ENCODE measurements at places on chromosomes 2 and 18. TPM values are rescaled to one million over a fixed set of nuclear protein-coding genes. Genes with fewer than 3 reads are reported as not detected.
A peak's percentile ranks its signal among the peaks of the same experiment; 100 is the strongest.

Gene TMEM37
- total RNA-seq, result not detected

Gene NT5DC4
- not detected for total RNA-seq

Gene RTN4
- 823 TPM for total RNA-seq

Gene STK11IP
- 19.5 TPM for total RNA-seq

Gene TCF23
- not detected for total RNA-seq

Gene KLHL30
- total RNA-seq, result not detected

Gene CYTIP
- not detected for total RNA-seq

Gene CRYGD
- total RNA-seq, result not detected

Gene MAPK4
- total RNA-seq, result not detected

Gene ERMN
- total RNA-seq, result not detected

Gene EFR3B
- total RNA-seq, result 0.27 TPM

Gene FSIP2
- under 0.01 TPM for total RNA-seq

Gene PSMA8
- not detected for total RNA-seq

Gene CPLX4
- total RNA-seq, result not detected

DNA sequence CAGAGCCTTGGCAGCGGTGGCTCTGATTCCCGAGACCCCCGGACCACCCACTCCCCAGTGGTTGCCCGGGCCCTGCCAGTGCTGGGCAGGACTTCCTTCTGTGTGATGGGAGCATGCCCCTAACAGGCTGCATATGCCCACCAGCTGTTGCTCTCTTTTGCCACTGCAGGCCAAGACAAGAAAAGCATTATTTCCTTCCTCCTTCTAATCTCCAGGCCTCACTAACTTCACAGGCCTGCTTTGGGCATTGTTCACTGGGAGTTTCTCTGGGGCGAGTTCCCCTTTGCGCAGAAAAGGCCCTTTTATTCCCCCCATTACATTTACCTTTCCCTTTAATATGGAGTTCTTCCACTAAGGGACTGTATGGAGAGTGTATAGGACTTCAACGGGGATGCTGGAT lies 249.1 kb upstream of the SIX2 start:
- no peak for DNase-seq

- DNase-seq, result no peak
Observed at GRCh38 chr2:144466637-144467036, 53.3 kb downstream of the ZEB2 start.

DNA sequence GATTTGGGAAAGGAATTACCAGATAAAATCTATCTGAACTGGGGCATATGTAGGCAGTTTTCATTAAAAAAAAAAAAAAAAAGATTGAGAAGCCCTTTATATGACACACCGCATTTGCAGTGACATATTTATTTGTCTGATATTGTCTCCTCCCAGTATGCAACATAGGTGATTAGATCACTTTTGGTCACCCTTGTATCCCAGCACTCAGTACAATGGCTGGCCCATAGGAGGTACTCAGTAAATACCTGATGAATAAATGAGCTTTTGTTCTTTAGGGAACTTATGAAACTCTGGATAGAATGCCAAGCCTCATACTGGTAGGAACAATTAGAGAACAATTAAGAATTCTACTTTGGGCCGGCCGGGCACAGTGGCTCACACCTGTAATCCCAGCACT lies 22.8 kb upstream of the E2F6 start:
- no peak for DNase-seq

DNA sequence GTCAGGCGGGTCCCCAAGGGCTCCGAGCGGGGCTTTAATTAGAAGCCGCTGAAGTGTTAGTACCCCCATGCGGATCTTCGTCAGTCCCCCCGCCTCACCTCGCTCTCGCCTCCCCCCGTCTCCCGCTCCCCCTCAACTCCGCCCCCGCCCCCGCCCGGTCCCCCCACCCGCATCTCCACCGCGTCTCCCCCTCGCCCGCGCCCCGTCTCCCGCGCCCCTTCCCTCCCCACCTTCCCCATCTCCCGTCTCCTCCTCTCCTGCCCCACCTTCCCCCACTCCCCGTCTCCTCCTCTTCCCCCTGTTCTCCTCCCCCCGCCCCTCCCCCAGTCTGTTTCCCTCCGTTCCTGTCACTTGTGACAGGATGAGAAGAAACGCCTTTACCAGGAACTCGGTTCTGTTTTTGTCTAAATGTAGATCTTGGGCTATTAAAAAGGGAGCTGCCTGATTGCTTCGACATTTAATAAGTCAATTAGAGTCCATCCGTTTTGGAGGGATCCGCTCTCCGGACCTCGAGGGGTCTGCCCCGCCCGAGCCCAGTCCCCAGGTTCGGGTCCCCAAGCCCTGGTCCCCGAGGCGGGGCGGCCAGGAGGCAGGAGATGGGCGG lies 969 bp upstream of the ALKAL2 start:
- no peak for DNase-seq

DNA sequence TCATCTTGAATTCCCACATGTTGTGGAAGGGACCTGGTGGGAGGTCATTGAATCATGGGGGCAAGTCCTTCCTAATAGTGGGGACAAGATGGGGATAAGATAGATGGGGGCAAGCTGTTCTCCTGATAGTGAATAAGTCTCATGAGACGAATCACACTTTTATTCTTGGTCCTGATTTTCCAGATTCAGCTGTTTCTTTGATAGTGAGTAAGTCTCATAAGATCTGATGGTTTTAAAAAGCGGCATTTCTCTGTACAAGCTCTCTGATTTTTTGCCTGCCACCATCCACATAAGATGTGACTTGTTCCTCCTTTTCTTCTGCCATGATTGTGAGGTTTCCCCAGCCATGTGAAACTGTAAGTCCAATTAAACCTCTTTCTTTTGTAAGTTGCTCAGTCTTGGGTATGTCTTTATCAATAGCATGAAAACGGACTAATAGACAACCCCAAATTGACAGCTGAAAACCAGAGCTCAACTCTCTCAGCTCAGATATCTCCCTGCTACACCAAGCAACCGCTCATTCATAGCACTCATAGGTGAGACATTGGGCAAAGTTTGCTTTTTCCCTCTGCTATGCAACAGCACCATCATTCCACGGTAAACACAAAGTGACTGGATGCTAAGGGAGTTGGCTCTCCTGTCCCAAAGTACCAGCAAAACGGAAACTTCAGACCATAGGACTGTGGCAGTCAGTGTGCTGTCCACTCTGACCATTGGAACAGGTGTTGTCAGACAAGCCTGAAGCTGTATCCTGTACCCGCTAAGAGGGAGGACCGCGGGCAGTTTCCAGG lies 44.9 kb upstream of the TBC1D8 start:
- no peak for DNase-seq

- DNase-seq, result no peak
Observed at GRCh38 chr2:128722489-128722888, 403.8 kb upstream of the HS6ST1 start.

GRCh38 chr2:163719331-163719730 lies 16.5 kb downstream of the FIGN start:
- no peak for DNase-seq

- no peak for DNase-seq
Observed at GRCh38 chr18:74702950-74703349, 105.3 kb downstream of the ZNF407 start.

DNA sequence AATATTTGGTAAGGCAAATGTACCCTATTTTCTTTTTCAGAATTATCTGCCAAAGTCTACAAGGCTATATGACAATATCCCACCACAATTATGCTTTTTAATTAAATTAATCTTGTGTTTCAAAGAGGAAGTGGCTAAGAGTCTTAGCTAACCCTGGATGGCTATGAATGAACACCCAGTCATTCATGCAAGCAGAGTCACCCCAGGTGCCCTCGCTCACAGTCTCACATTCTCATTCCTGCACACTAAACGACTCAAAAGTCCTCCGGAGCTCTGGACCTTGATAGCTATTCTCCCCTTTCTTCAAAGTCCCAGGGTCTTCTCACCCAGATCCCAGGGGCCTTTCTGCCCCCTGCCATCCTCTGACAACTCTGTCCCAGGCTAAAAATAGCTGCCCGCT lies 42.1 kb upstream of the MRPL19 start:
- peak; percentile 28 for DNase-seq

- no peak for DNase-seq
Observed at GRCh38 chr2:239548451-239548871, 147.6 kb upstream of the HDAC4 start.

GRCh38 chr2:10439185-10439879 lies 8.8 kb downstream of the ODC1 start:
- DNase-seq, result no peak

- no peak for DNase-seq
Observed at GRCh38 chr2:172233987-172234715, 131.5 kb upstream of the DLX2 start.

DNA sequence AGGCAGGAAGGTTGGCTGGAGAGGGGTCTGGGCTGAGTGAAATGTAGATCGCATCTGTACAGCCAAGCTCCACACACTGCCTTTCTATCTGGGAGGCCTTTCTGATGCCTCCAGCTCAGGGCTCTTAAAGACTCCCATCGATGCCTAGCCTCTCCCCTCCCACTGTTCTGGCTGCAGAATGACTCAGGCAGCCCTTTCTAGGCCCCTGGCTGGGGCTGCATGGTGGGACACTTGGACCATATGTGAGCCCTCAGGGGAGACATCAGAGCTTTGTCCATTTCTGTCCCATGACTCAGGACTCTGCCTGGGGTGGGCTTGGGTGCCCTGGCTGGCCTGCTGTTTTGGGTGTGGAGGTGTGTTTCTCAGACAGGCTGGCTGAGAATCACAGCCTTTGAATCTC lies 101.3 kb downstream of the CELF4 start:
- no peak for DNase-seq

DNA sequence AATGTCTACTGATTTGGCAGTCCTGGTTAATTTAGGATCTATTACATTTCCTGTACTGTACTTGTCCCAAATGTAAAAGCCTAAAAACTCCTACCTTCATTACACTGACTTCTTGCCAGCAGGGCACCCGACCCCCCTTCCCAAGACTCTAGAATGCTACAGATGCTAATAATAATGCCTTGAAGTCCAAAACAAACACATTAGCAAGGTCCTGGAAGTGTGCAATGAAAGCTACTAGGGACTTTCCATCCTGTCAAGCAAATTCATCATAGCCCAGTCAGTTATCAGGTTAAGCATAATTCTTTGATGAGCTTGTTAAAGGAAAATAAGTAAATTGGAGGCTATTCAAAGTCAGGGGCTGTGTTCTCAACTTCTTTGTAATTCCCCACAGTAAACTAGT lies 115.3 kb upstream of the RBBP8 start:
- DNase-seq, result no peak

DNA sequence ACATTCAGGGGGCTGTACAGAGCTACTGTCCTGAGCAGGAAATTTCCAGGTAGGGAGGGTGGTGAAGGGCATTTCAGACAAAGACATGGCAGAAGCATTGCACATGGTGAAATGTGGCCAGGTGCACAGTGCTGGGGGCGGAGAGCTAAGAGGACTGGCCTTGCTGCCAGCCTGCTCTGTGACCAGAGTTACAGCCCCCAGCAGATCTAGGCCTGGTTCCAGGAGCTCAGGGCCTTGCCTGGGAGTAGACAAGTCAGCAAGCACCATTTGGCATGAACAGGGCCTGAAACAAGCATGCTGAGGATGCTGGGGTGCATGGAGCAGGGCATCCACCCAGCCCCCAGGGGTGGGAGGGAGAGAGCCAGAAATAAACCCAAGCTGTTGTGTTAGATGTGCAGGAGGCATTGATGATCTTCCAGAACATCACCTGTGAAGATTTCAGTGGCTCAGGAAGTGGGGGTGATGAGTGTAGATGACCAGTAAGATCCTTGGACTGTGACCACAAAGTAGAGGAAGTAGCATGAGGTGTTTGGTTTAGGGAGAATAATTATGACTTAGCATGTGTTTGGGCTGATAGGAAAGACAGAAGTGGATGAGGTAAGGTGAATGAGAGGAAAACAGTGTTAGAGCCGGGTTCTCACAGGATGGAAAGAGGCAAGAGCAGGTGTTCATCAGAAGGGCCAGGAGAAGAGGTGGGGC lies 61.1 kb downstream of the COA5 start:
- DNase-seq, result no peak

GRCh38 chr2:16869711-16870110 lies 204.1 kb upstream of the CYRIA start:
- DNase-seq, result no peak

GRCh38 chr18:65748321-65748720 lies 2.5 kb upstream of the CDH7 start:
- DNase-seq, result no peak

GRCh38 chr18:44411976-44412375 lies 268.7 kb upstream of the SETBP1 start:
- no peak for DNase-seq

DNA sequence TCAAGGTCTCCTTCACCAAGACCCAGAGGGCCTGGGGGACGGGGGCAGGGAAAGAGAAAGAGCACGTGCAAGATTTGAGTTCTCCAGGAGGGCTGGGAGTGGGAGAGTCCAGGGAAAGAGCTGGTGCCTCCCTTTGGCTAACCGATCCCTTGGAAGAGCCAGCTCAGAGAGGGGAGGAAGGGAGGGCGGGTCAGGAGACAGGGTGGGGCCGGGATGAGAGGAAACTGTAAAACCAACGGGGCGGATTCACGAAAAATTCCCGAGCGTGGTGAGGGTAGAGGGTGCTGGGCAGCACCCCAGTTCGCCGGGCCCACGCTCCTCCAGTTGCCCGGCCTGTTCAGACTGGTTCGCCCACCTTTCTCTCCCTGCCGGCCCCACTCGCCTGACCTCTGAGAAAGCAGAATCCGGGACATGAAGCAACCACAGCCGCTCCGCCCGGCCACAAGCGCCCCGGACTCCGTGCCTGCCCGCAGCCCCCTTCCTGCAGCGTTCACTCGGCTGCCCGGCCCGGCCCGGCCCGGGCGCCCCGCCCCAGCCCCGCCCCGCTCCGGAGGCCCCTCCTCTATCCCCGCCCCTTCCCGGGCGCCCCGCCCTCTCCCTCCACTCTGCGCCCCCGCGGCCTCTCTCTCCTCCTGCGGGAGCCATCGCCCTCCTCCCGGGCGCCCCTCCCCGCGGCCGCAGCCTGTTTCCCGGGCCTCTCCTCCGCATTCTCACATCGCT lies 230.9 kb upstream of the SMAD2 start:
- DNase-seq, result peak; percentile 16

DNA sequence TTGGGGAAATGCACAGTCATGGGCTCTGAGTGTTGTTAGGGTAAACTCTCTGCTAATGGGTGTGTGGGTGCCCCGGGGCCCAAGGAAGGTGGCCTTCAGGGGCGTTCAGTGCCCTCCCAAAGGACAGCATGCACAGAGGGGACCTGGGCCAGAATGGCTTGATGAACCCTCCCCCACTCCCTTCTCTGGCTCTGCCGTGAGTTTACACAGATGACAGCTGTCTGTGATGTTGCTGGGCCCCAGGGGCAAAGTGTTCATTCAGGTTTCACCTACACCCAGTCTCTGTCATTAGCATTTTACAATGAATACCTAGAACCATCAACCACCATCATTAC lies 3.2 kb downstream of the NPPC start:
- no peak for DNase-seq
